Retina (tissue), 1 donor: ENCODE measurements at places on chromosomes 4 and X.

- DNase-seq, result no peak
These were observed 21.3 kb downstream of the CD99 start for GRCh38 chrX:2712428-2712827.

GRCh38 chr4:28350485-28350884, 1489.8 kb downstream of the STIM2 start:
- no peak for DNase-seq

- DNase-seq, result no peak
These were observed 1644.4 kb downstream of the STIM2 start for GRCh38 chr4:28505064-28505463.

GRCh38 chrX:17007134-17007768, 60.8 kb downstream of the REPS2 start:
- peak; percentile 11 for DNase-seq

DNA sequence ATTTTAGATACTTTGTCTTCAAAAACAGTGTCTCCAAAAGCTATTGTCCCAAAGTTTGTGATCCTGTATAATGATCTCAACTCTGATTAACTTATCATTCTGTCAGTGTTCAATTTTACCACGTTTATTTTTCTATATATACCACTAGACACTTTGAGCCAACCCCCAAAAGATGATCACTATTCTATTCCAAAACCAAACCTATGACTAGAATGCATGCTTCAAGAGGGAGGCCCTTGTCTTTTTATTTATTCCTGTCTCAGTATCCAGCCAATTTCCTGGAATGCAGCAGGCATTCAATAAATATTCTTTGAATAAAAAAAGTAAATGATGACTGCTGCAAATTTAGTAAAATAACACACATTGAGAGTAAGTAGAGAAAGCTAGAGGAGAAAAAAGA, 275.6 kb downstream of the LDB2 start:
- no peak for DNase-seq

DNA sequence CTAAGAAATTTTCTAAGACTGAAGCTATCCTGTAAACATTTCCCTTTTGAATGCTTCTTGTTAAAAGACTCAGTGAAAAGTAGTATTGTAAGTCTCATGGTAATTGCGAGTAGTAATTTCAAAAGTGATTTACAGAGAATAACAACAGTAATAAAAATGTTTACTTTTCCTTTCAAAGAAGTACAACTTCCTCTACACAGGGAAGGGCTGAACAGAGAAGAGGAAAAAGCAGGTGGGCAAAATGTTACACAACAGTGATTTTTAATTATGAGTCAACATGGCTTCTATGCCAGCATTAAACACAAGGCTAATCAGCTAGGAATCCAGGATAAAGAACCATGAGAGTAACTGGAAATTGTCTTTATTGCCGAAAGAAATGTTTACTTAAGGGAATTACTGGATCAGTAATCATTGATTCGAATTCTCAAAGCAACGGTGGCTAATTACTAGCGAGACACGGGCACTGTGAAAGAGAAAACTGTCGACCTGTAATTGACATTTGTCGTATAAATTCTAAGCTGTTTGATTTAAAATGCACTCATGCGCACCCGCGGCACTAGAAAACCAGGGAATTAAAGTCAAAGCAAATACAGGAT, 15.4 kb downstream of the UTP3 start:
- DNase-seq, result no peak

DNA sequence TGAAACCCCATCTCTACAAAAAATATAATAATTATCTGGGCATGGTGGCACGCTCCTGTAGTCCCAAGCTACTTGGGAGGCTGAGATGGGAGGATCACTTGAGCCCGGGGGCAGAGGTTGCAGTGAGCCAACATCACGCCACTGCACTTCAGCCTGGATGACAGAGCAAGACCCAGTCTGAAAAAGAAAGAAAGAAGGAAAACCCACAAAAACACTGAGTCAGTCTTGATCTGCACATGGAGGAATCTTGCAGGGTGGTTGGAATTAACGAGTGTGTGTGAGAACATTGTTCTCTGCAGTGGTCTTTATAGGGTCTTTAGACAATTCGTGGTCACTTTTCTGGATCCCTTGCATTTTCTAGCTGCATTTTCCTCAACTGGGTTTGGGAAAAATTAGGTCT, 23.2 kb downstream of the ADD1 start:
- DNase-seq, result no peak

DNA sequence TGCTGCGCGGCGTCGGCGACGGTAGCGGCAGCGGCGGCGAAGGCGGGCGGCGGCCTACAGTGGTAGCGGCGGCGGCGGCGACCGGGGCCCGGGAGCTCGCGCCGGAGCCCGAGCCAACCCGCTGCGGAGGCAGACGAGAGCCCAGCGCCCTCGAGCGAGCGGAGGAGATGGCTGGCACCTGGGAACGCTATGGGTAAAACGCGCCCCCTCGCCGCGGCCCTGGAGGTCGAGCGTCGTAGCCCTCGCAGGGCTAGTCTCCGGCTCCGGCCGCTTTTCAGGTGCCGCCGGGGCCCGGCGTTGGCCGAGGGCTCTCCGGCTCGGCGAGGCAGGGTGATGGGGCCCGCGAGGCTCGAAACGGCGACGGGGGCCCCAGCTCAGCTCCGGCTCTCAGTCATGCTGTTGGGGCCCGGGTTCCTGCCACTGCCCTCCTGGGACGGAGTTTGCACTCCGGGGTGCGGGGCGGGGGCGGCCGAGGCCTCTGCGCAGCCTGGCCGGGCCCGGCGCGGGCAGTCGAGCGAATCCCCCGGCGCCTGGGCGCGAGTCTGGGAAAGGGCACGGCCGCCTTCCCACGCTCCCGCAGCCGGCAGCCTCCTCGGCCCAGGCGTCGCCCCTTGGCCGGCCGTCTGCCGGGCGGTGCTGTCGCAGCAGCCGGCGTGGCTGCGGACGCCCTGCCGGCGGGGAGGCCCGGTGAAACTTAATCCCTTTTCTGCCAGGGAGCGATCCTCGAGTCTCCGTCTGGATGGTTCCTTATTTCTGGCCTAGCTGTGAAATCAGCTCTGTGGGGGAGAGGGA, 768 bp downstream of the MID2 start:
- peak; percentile 75 for DNase-seq

DNA sequence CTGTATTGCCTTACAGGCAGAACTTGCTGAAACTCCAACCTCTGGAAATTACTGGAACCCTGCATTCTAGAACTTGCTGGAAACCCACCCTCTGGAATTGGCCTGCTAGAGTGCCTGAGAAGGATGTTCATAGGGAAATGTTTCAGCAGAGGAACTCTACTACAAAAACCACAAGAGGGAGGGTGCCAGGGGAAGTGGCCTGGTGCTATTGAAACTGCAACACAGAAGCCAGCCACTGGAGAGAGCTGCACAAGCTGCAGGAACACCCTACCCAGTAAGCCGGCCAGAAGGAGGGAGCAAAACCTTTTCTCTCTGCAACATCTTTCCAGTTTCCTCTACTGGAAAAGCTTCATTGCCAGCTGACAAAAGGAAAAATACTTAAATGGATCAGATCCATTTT, 2.5 kb upstream of the BRWD3 start:
- DNase-seq, result no peak

DNA sequence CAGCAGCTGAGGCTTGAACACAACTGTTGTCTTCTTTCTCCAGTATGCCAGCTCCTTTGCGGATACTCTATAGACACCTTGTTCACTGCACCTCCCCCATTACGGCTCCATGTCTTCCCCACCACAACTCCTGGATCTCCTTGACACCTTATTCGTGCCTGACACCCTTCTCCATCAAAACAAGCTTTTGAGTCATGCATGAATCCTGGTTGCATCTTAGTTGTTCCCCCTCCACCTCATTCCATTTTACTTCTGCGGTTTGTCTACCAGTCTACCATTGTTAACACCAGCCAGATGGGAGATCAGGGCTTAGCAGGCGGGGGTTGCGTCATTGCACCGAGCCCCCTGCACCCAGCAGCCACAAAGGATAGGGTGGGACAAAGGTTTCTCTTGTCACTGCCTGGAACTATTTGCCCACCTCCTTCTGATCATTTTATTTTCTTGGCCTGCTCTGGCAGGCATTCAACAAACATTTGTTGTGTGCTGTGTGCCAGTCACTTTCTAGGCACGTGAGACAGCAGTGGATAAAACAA, 2.0 kb upstream of the CDK16 start:
- no peak for DNase-seq

GRCh38 chrX:38166478-38167083, 54.1 kb downstream of the SRPX start:
- peak; percentile 9 for DNase-seq

- no peak for DNase-seq
These were observed 1.1 kb downstream of the ITGB1BP2 start for GRCh38 chrX:71302461-71303213.

- no peak for DNase-seq
These were observed 29.3 kb upstream of the HGFAC start for GRCh38 chr4:3412257-3413020.

GRCh38 chrX:133837091-133837490, 148.3 kb downstream of the GPC3 start:
- DNase-seq, result no peak

- DNase-seq, result peak; percentile 56
These were observed 9.0 kb upstream of the TSPYL2 start for GRCh38 chrX:53073115-53073586.

- no peak for DNase-seq
These were observed 3.1 kb upstream of the FGB start for GRCh38 chr4:154559494-154560418.

DNA sequence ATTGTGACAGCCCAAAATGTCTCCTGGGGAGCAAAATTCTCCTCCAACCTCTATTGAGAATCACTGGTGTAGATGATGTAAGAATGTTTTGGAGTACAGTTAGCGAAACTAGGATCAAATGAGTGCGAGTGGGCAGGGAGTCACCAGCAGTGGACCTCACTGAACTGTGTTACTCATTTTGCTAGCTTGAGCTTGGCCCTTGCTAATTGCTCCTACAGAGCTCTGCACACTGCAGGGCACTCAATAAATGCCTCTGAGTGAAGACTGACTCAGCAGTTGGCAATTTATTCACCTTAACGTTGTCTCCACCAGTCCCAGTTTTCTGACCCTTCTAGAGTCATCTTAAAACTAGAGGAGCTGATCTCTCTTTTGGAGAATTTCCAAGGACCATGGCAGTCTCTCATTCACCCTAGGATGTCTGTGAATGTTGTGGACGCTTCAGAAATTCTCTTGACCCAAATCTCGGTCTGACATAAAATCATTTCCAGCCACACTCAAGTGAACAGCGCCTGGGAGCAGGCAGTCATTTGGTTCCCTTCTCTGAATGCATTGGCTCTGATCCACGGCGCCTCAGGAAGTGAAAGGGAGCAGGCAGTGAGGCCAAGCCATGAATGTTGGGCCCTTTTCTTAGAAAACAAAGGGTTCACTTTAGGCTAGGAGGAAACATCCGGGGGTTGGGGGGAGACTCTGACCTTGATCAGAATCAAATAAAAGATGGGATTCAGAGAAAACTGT, 148.1 kb downstream of the NWD2 start:
- DNase-seq, result no peak

GRCh38 chr4:112807083-112807482, 170.1 kb downstream of the LARP7 start:
- no peak for DNase-seq

GRCh38 chrX:10654960-10655359, 34.6 kb upstream of the MID1 start:
- no peak for DNase-seq

GRCh38 chr4:181176306-181176705, 1066.9 kb upstream of the TENM3 start:
- no peak for DNase-seq

- DNase-seq, result no peak
These were observed 315.3 kb downstream of the PAPSS1 start for GRCh38 chr4:107404591-107405300.

- no peak for DNase-seq
These were observed 80.9 kb downstream of the PCYT1B start for GRCh38 chrX:24566240-24566639.

DNA sequence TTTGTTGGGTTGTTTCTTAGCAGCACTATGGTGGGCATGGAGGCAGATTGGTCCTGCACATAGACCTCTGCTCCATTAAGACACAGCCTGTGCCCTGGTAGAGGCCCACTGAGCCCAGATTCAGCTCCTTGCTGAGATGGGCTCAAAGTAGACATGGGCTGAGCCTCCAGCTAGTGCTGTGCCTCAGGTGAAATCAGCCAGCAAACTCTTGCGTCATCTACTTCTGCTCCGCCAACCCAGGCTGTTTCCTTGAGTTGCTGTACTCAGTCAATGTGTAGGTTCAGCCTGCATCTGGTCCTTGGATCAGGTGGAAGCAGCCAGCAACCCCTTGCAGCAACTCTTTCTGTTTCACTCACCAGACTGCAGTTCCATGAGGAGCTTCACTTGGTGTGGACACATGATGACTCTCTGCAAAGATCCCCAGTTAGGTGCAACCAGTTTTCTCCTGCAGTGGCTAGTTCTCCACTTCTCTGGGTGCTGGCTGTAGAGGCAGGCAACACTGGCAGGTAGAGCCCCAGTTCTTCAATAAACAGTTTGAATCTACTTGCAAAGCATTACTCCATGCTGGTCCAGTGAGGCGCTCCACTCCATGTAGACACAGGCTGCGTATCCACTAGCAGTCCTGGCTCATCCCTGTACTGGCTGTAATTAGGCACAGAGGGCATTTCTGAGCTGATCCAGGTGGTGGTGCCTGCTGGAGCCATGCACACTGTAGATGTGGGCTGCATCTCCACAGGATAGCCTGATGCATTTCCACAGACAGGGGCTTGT, 199.0 kb upstream of the MAMLD1 start:
- no peak for DNase-seq

DNA sequence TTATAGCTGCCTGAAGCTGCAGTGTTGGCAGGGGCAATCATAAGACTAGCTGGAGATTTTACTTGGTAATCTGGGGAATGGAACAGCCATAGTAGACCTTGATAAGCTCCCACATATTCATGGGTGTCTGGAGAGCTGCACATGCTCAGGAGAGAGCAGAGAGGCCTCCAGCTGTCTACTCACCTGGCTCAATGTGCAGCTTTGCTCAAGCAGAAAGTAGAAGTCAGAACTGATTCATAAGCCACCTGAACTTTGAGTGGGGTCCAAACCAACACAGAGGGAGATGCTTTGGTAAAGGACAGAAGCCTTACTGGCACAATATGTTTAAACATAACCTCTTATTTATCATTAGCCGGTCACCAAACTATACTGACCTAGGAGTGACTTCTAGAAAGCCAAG, 54.4 kb downstream of the KDM6A start:
- DNase-seq, result no peak
